ENCODE measurements at places on chromosomes 5 and 9. TPM values are rescaled to one million over a fixed set of nuclear protein-coding genes. Genes with fewer than 3 reads are reported as not detected.

Gene PCDHGB2
- 1.2 TPM for total RNA-seq

Gene C9orf50
- 0.12 TPM for total RNA-seq

Gene CDC20B
- total RNA-seq, result 0.22 TPM

Gene SPINK7
- not detected for total RNA-seq

Gene FLT4
- total RNA-seq, result 0.11 TPM

Gene ANKRD31
- 0.11 TPM for total RNA-seq

Gene RNF183
- 0.37 TPM for total RNA-seq

Gene DAPK1
- 0.37 TPM for total RNA-seq

Gene ISL1
- total RNA-seq, result 5.9 TPM

Gene CATSPER3
- total RNA-seq, result 0.12 TPM

Gene MEIKIN
- total RNA-seq, result not detected

Gene PAEP
- not detected for total RNA-seq

All from uterine smooth muscle cell (primary cell).